Activated CD4-positive, alpha-beta T cell treated with anti-CD3 and anti-CD28 coated beads, Interleukin-10, Interleukin-2, amounts not matched to agents 100 ng/mL and 50 ng/mL, durations not matched to agents 16 hours and 8 hours (primary cell): ENCODE measurements at places on chromosomes 12 and 14.
A peak's percentile ranks its signal among the peaks of the same experiment; 100 is the strongest.

DNA sequence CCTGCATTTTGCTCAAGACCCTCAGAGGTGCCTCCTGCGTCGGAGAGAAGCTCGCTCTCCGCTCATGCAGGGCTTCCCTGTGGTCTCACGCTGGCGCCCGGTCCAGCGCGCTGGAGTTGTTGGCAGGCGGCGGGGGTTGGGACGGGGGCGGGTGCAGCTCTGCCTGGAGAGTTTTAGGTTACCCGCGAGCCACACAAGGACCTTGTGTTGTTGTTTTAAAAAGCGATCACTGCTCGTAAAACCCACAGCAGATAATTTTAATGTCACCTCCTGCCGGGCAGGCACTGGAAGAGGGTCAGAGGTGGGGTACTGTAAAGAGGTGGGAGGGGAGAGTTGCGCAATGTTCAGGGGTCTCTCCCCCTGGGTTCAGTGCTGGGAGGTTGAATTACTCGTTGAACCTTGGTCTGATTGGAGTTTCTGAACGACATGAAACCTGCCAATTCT, 850 bp downstream of the SMOC1 start:
- no peak for DNase-seq

DNA sequence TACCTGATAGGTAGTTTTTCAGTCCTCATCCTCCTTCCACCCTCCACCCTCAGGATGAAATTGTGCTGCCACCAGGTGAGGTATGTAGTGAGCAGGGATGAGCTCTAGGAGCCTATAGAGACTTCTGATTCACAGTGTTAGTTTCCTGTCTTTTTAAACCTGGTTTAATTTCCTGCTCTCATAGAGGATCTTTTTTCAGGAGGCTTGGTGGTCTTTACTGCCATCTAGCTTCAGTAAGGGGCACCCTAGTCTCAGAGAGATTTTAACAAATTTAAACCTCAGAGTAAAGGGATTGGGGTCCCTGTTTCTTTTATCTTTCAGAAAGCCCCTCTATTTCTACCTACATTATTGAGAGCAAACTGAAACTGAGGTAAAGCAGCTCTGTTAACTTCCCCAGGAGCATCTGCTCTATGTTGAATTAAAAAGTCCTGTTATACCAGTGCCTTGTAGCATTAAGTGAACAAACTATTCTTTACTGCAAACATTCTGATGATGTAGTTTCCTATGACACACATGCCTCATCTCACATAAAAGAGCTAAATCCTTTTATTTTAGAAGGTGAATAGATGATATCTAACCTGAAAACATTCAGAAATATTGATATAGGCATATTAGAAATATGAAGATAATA, 172.2 kb upstream of the DDHD1 start:
- DNase-seq: no peak

- DNase-seq: no peak
These were observed 5.3 kb downstream of the FGF6 start for GRCh38 chr12:4440187-4440941.

- DNase-seq: no peak
These were observed 19.7 kb upstream of the ITPK1 start for GRCh38 chr14:93135399-93135798.

GRCh38 chr14:94363151-94363624, 25.2 kb downstream of the SERPINA1 start:
- DNase-seq: no peak

- no peak for DNase-seq
These were observed 81.6 kb downstream of the SPRING1 start for GRCh38 chr12:116656306-116656705.

- peak; percentile 65 for DNase-seq
These were observed 9.1 kb downstream of the OR6S1 start for GRCh38 chr14:20632448-20632830.

DNA sequence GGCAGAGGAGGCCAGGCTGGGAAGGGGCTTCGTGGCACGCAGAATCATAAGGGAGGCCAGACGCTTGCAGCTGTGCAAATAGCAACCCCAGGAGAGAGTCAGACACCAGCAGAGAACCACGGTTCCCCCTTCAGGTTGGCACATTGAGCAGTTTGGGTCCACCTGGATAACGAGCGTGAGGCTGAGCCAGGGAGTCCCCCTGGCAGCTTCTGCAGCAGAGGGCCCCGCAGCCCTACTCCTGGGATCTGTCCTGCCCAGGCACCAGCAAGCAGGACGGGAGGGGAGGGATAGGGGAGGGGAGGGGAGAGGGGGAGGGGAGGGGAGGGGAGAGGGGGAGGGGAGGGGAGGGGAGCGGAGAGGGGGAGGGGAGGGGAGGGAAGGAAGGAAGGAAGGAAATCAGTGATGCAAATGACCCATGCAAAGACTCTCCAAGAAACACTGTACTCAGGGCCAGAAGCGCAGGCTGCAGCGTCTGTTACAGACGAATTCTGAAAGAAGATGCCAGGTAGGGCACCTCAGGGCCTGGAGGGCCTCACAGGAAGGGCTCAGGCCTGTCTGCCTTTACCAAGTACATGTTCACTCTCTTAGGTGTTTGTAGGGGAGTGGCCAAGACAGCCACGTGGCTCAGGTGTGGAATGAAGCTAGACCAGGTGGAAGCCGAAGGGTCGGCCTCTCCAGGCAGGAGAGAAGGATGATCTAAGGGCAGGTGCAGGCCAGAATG, 32.3 kb upstream of the MMP17 start:
- DNase-seq: no peak

GRCh38 chr12:82057770-82058169, 298.6 kb upstream of the PPFIA2 start:
- no peak for DNase-seq

DNA sequence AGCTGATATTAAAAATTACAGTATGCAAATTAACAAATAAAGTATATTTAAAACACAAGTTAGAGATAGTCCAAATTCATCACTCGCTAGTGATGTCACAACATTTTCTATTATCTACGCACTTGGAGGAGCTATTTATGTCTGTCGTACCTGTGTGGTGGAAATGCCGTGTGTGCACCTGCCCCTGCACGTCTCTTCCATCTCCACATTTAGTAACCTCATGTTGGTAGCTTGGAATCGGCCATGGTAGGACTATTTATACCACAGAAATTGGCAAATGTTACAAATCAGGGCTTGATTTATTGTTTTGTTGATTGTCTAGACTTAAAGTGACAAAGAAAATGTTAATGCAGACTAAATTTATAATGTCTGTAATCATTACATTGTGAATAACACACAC, 62.6 kb upstream of the NTF3 start:
- no peak for DNase-seq

DNA sequence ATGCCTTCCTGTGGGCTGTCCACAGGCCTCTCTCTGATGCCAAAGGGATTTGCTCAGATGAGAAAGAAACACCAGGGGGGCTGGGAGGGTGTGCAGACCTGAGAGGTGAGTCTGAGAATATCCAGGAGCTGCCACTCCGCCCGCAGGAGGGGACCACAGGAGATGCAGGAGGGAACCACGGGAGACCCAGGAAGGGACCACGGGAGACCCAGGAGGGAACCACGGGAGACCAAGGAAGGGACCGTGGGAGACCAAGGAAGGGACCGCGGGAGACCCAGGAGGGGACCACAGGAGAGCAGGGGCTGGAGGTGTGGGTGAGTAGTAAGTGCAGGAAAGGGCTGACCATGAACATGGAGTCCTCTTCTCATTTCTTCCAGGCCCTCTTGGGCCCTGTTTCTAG, 74.6 kb upstream of the SFSWAP start:
- no peak for DNase-seq

DNA sequence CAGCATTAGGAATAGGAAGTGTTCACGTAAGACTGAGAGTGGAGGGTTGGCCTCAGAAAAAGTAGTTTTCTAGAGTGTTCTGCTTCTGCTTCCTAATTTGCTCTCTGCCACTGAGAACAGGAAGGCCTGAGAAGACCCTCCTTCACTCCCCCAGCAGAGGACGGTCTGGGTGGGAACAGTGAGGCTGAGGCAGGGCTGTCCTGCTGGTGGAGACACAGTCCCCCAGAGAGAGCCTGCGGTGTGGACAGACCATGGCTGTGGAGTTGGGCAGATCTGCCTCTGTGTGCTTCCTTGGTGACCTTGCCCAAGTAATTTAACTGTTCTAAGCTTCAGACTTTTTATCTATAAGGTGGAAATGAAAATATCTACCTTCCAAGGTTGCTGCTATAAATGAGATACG, 182.3 kb downstream of the DACT1 start:
- no peak for DNase-seq

DNA sequence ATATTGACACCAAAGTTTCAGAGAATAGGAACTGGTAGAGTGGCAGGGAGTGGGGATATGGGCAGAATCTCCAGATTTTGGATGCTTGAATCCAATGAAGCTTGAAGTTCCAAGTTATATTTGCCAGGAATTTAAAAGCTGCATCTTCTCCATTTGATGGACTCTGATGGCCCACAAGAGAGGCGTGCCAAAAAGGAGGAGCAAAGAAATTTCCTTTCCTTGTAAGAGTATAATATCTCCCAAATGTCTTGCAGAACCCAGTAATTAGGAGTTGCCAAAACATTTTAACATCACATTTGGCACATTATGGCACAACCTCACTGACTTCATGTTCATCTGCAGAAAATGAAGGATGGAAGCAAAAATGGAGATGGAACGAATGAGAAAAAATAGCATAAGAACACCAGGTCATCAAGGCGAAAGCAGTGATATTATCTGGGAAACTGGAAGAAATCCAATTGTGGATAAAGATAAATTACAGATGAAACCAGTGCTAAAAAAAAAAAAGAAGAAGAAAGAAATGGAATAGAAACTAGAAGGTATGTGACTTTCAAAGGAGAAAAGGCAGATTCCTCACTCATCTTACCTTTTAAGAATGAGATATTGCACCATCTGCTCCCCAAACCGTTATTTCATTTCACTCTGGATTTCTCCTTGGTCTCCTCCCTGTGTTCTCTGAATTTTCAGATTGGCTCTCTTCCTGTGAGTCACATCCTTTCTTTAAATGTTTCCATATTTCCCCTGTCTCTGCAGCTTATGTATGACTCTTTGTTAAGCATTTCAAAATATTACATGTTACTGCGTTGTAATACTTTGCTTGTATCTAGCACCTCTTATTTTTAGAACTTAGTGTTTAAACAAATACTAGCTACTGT, 13.5 kb upstream of the FLRT2 start:
- DNase-seq: no peak

GRCh38 chr12:104493496-104493895, 36.7 kb downstream of the CHST11 start:
- DNase-seq: no peak

DNA sequence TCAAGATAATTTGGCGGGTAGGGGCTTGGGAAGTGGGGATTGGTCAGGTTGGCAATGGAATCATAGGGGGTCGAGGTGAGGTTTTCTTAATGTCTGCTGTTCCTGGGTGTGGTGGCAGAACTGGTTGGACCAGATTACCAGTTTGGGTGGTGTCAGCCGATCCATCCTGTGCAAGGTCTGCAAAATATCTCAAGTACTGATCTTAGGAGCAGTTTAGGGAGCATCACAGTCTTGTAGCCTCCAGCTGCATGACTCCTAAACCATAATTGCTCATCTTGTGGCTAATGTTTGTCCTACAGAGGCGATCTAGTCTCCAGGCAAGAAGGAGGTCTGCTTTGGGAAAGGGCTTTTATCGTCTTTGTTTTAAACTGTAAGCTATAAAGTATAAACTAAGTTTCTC, 868.4 kb downstream of the DIO2 start:
- no peak for DNase-seq

GRCh38 chr12:6326316-6327228, 15.3 kb downstream of the TNFRSF1A start:
- peak; percentile 31 for DNase-seq

DNA sequence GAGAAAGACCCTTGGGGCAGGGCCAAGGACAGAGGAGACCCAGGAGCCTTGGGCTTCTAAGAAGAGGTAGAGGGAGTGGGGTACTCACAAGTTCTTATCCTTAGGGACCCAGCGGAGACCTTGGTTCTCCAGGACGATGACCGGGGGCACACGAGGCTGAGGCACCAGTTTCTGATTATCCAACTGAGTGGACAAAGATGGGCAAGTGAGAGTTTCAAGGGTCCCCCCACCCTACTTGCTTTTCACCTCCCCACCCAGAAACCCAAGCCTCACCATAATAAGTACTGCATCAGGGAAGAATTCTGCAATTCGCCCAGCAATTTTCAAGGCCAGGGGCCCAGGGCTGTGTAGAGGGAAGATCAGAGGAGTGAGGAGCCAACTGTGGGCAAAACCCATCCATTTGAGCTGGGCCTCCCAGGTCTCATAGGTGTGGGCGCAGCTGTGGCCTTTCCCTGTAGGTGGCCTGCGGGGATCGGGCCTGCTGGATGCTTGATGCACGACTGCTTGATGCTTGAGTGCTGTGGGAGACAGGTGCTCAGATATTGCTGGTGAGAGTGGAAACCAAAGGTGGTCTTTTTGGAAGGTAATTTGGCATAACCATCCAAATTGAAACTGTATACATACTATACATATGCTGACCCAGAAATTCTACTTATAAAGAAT, 2.0 kb downstream of the EMC9 start:
- DNase-seq: peak; percentile 44

GRCh38 chr12:15936751-15937150, 25.6 kb downstream of the DERA start:
- no peak for DNase-seq
